ENCODE measurements at places on chromosomes 2 and 18. TPM values are rescaled to one million over a fixed set of nuclear protein-coding genes. Genes with fewer than 3 reads are reported as not detected.
A peak's percentile ranks its signal among the peaks of the same experiment; 100 is the strongest.

GRCh38 chr2:95269036-95269680, 5.1 kb upstream of the PROM2 start:
- no peaks in the 10 kb centered on the region for H3K36me3 ChIP-seq
- no peak overlapping the region for H3K27ac ChIP-seq
- no peaks in the 10 kb centered on the region for H3K4me1 ChIP-seq
- no peak overlapping the region for H3K4me3 ChIP-seq
- peak; percentile 16 for DNase-seq
- no peaks in the 10 kb centered on the region for H3K27me3 ChIP-seq

DNA sequence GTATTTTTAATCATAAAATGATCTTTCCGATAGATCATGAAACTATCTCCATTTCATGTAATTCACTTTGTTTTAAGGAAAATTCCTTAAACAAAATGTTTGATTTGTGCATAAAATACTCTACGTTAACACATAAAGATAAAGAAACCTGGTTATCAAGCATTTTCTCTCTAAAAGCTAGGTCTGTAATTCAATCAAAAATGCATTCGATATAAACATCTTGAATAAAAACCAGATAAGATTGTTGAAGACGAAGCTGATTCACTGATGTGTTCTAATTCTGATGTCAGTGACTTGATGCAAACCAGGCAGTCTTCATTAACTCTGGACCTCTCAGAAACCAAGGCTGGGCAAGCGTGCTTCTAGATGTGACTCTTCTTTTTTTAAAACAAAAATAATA, 245.2 kb downstream of the CTNNA2 start:
- no peak overlapping the region for H3K4me3 ChIP-seq
- no peaks in the 10 kb centered on the region for H3K27me3 ChIP-seq
- no peaks in the 10 kb centered on the region for H3K36me3 ChIP-seq
- no peak overlapping the region for H3K27ac ChIP-seq
- no peak for DNase-seq
- no peaks in the 10 kb centered on the region for H3K4me1 ChIP-seq

GRCh38 chr2:207970826-207971180, 54.5 kb downstream of the PLEKHM3 start:
- no peaks in the 10 kb centered on the region for H3K4me1 ChIP-seq
- H3K27me3 ChIP-seq, result no peaks in the 10 kb centered on the region
- no peak overlapping the region for H3K4me3 ChIP-seq

Gene DSC3
- not detected for total RNA-seq

Gene TCF7L1
- total RNA-seq, result not detected

Gene ADAM23
- total RNA-seq, result 6.3 TPM
